ENCODE measurements at places on chromosomes 7 and 10.

DNA sequence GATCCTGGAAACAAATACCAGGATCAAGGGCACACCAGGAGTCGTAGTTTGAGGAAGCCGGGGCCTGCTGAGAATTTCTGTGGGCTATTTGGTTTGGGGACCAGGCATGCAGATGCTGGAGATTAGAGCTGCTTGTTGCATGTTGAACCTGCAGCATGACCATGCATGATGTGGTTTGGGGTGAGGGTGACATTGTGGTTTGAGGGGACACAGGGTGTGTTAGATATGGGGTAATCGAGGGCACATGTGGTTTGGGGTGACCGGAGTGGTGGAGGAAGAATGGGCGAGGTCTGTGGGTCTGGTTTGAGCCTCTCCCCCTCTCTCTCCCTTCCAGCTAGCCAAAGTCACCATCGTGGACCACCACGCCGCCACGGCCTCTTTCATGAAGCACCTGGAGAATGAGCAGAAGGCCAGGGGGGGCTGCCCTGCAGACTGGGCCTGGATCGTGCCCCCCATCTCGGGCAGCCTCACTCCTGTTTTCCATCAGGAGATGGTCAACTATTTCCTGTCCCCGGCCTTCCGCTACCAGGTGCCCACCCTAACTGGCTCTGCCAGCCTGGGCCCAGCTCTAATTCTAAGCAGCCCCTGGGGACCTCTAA, 10.2 kb downstream of the NOS3 start:
- DNase-seq: no peak

- peak; percentile 29 for DNase-seq
Measured at GRCh38 chr10:132282667-132283603, 24.8 kb downstream of the STK32C start.

- no peak for DNase-seq
Measured at GRCh38 chr7:38833329-38833728, 75.7 kb downstream of the VPS41 start.

DNA sequence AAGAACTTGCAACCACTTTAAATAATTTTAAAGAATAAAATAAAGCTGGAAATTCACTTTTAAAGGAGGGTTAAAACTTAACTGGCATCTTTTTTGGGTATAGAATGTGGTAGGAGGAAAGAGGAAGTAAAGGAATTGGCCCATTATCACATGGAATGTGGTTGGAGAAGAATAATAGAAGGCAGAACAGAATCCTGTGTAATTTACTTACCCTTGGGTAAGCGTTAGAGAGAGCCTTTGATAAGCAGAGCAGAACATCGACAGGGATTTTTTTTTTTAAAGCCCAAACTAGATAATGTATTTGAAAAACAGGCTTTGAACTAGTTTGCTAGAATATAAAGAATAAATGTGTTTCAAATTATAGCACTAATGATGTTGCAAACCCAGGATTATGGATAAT, 199.8 kb upstream of the KIAA1217 start:
- DNase-seq: no peak

- peak; percentile 78 for DNase-seq
Measured at GRCh38 chr10:102633287-102633686, 11.0 kb upstream of the TRIM8 start.

- no peak for DNase-seq
Measured at GRCh38 chr7:90345595-90346335, 751 bp upstream of the GTPBP10 start.

GRCh38 chr10:127834791-127835190, 58.0 kb downstream of the CLRN3 start:
- DNase-seq: no peak

DNA sequence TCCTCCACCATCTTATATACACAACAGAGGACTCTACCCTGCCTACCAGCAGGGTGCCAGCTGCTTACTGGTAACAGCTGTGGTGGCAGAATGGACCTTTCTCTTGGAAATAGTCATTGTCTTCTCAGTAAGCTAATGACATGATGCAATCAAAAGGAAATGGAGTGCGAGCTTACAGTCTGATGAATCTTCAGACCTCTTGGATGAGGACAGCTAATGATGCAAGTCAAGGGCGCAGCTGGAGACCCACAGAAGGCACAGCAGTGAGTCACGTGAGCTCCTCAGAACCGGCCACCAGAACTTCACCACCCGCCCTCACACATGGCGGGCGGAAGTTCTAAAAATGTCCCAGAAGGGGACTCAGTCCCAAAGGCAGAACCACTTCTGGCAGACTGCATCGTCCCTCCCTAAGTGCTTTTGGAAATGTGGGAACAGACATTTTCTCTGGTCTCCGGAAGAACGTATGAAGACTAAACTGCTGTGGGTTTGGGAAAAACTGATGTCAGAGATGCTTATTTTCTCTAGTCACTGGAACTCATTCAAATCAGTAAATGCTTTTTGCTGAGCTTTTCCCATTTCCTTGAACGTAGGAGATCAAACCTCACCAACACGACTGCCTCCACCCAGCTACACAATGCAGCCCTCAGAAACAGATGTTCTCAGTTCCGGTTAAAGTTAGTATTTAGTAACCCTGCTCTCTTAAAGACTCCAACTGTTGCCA, 96.4 kb downstream of the FAS start:
- peak; percentile 75 for DNase-seq

DNA sequence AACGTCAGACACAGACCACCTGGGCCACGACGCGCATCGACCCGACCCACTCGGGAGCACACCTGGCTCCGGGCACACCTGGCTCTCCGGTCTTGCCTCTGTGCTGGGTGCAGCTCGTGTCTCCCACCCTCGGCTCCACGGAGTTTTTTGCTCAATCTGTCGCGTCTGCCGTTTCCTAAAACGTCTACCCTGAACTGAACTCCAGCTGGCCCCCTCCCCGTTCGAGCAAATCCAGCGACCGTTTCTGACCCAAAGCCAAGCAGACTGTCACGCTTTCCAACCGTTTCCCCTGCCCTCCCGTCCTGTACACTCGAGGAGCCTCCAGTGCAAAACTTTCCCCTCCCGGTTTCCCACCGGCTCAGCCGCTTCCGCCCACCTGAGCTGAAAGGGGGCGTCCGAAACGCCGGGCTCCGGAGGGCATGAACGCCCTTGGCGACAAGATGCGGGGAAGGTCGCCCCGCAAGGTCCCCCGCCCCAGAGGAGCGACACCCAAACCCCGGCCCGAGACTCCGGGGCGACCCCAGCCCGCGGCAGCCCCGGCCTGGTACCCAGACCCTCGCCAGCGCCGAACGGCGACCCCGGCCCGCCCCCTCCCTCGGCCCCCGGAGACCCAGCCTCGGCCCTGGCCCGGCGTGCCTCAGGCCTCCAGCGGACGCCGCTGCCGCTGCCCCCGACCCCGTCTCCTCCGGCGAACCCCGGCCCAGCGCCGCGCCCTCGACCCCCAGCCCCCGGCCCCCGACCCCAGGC, 557 bp downstream of the CYTH3 start:
- DNase-seq: peak; percentile 51

DNA sequence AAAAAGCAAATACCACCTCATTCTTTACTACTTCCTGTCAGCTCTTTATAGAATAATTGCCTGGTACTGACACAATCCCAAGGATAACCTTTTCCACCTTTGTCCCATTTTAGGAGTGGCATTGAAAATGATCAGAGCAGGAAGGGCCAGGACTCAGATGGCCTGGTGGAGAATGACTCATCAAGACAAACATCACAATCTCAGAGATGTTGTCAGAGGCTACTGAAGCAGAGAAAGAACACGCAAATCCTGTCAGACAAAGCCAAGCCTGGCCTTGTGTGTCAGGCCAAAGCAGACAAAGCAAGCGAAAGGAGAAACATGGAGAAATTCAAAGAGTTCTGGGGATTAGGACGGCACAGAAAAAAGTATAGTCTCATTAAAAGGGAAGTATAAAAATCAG, 40.9 kb downstream of the NSUN6 start:
- no peak for DNase-seq

DNA sequence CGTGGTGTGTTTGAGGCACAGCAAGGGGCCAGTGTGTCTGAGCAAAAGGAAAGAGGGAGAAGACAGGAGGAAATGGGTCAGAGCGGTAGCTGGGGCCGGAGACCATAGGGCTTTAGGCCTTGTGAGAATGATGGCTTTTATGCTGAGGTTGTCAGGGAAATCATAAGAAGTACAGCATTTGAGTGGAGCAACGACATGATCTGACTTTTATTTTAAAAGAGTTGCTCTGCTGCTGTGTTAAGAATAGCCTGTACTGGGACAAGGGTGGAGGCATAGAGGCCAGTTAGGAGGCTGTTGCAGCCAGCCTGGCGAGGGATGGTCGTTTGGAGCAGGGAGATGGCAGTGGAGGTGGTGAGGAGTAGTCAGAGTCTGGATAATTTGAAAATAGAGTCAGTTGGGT, 174.3 kb downstream of the SNX10 start:
- no peak for DNase-seq

- no peak for DNase-seq
Measured at GRCh38 chr10:56874950-56875349, 513.9 kb upstream of the ZWINT start.

- no peak for DNase-seq
Measured at GRCh38 chr7:44326261-44327125, 1.1 kb upstream of the CAMK2B start.

GRCh38 chr10:113027574-113028455, 77.8 kb downstream of the TCF7L2 start:
- no peak for DNase-seq

DNA sequence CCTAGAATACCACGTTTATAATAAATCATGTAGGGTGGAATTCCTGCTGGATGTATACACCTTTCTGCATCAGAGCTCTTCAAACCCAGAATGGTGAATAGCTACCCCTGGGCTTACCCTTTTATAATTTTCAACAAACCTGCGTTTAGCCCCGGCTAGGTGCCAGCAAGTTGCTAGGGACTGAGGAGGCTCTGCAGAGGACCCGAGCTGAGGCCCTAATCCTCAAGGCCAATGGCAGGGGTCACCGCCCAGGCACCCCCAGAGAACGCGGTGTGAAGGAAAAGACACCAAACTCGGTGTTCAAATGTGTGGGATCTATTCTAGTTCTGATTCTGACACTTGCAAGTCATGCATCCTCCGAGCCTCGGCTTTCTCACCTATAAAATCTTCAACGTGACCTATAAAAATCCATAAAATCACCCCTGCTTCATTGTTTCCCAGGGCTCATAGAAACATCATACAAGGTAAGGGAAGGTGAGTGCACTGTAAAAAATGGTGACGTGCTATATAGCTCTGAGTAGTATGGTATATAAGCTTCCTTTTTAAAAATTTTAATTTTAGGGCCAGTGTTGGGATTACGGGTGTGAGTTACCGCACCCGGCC, 2.5 kb upstream of the ANXA11 start:
- DNase-seq: no peak

DNA sequence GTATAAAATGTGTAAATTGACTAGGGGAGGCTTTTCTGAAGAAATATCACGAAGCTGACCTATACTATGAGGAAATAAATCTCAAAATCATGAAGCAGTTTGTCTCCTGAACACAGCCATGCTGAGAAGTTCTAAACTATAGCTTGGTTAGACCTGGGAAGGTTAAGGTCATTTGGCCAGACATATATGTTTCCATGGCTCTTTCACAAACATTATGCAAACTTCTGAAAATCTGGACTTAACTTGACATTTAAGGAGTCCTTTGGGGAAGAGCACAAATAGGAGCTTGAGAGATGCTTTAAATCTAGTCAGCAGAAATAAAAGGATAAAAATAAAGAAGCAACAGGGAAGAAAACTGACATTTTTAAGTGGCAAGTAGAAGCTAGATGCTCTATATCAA, 115.9 kb upstream of the MEOX2 start:
- DNase-seq: no peak
